ENCODE measurements at places on chromosomes 3 and 15.

GRCh38 chr15:91100814-91101607 lies 954 bp downstream of the SV2B start:
- DNase-seq, result no peak

DNA sequence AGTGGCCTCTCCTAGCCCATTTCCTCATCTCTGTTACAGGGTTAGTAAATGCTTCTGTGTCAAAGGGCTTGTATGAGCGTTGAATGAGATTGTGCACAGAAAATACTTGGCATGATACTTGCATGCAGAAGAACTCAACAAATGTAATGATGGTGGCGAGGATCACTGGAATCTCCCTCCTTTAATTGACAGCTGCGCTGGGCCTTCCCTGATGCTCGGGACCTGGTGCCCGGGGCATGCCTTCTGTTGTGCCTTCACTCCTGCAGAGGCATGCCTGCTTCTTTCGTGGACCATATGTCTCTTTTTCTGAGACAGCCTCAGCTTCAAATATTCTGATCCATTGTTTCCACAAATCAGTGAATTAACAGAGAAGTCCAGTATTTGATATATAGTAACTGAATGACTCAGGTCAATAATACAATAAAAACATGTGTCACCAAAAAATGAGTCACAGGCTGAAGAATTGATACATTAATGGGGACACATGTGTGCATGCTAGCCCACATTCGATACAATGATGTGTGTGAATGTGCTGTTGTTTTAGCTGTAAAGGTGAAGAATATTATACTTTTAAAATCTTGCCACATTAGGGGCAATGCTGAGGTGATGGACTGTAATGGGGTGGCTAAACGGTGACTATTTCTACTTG lies 243.3 kb upstream of the TBL1XR1 start:
- DNase-seq, result no peak

DNA sequence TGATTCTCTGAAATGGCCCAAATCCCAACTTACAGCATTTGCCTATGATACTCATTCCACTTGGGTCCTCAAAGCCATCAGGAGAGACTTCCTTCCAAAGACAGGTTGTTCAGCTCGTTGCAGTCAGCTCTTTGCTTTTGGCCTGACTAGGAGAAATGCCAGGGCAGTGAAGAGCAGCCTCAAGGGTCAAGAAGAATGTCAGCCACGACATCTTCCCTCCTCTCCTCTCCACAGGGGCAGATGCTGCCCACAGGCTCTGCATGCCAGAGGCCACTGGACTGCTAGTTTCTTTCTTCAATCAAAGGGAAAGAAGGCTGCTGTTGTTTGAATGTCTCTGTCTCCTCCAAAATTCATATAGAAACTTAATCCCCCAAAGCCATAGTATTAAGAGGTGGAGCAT lies 201.7 kb upstream of the PFN2 start:
- no peak for DNase-seq

GRCh38 chr3:100006570-100007271 lies 107.6 kb downstream of the FILIP1L start:
- no peak for DNase-seq

DNA sequence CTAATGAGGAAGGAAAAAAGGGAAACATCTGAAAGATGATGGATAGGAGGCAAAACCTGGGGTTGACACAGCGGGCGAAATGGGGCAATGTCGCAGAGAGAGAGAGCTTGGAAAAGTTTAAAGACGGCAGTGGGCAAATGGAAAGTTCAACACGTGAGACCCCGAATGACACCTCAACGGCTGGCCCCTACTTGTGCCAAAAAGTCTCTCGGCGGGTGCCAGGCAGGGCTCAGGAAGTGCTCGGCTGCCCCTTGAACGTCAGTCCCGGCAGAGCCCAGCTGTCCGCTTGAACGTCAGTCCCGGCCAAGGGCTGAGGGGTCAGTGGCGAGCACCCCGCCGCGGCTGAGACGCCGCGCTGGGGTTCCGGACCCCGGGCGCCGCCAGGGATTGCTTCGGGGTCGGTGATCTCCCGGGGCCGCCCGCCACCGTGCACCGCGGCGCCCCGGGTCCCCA lies 658 bp downstream of the EOGT start:
- DNase-seq, result no peak

- no peak for DNase-seq
These were observed 34.7 kb upstream of the CRTC3 start for GRCh38 chr15:90495067-90495466.

DNA sequence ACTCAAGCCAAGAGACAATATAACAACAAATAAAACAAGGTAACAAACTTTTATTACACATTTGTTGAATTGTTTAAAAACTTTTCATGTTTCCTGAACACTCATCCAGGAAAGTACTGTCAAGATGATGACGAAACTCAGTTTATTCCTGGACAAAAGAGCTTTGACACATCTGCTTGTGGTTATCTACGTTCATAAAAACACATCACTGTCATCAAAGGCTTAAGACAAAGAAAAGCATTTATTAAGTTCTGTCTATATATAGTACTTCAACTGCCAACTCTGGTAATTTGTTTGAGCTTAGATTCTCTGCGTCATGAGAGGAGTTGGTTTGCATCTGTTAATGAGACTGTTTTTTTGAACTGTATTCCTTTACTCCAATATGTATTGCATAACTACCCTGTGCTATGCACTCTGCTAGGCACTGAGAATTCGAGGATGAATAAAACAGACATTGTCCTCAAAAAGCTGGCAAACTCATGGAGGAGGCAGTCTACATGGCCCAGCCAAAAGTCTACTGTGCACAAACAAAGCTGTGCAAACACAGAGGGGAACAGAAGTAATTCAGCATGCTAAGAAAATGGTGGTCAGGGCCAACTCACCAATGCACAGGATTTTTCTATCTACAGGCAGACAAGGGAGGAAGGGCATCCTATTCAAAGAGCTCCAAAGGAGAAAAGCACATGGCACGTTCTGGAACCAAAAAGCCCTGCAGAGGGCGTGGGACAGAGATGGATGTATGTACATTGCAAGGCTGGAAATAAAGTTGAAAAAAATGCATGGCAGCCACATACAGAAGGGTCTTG lies 21.5 kb downstream of the PLD1 start:
- DNase-seq, result no peak

GRCh38 chr3:54988838-54989630 lies 61.2 kb upstream of the LRTM1 start:
- DNase-seq, result no peak

DNA sequence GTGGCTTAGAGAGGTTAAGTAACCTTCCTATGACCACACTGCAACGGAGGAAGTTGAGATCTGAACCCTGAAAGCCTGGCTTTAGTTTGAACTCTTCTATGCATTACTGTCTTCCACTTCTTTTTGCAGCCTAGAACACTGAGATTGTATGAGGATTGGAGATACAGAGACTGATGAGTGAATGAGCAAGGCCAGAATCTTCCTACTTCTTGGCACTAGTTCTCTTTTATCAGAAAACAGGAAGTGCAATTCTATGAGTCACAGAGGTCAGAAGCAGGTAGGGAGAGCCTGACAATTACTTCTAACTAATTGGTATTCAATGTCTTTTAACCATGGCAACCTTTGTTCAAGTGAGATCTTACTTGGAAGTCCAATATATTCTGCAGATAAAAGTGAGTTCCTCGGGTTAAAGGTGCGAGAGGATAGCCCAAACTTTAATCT lies 219.0 kb downstream of the SHQ1 start:
- no peak for DNase-seq

DNA sequence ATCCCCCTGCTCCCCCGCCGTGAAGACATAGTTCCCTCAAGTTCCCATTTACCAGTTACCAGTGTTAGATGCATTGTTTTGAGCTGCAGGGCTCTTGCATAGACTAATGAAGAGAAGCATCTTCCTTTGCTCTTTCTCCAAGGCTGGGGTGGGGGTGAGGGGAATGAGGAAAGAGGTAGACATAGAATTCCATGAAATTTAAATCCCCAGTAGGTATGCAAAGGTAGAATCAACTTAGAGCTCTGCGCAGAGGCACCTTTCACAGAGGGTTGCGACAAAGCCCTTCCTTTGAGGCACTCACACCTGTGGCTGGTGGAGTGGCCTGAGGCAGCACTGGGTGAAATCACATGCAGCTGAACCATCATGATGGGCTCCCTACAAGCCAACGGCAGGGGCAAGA lies 101.3 kb downstream of the WDR76 start:
- DNase-seq, result no peak

GRCh38 chr3:166731701-166732100 lies 648.4 kb downstream of the ZBBX start:
- no peak for DNase-seq

GRCh38 chr3:107347751-107348150 lies 29.5 kb upstream of the CCDC54 start:
- DNase-seq, result no peak

DNA sequence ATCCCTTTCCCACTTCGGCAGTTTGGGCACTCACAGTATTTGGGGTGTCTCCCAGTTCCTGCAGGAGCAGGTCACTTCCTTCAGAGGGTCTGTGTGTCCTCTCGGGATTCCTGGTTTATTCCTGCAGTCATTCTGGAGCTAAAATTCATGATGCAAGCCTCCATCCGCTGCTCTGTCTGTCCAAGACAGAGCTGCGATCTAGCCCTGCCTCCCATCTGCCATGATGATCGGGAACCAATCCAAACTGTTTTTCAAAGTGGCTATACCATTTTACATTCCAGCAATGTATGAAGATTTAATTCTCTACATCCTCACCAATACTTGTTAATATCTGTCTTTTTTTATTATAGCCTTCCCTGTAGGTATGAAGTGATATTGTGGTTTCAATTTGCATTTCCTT lies 273.0 kb downstream of the EPHB1 start:
- no peak for DNase-seq

DNA sequence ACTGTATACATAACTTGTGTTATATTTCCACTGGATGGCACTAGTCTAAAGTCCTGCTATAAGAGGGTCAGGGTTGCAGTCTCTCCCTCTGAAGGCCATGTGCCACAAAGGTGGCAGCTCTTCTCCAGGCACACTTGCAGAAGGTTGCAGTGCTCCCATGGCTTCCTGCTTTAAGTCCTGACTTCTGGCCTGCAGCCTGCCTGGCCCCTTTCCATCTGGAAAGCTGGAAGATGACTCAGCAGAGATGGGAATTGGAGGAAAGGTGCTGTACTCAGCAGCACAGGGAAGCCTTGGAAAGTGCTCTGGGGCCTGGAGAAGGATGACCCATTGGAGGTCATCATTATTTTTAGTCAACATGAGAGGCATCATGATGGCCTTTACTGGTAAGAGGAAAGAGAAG lies 40.9 kb upstream of the MRPL3 start:
- DNase-seq, result no peak

DNA sequence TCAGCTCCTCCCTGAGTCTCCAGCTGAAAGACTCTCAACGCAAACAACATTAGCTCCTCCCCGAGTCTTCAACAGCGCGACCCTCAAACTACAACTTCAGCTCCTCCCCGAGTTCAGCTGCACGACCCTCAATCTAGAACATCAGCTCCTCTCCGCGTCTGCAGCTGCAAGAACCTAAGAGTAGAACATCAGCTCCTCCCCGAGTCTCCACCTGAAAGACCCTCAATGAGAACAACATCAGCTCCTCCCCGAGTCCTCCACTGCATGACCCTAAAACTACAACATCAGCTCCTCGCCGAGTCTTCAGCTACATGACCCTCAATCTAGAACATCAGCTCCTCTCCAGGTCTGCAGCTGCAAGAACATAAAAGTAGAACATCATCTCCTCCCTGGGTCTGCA lies 78.3 kb downstream of the TFRC start:
- no peak for DNase-seq

DNA sequence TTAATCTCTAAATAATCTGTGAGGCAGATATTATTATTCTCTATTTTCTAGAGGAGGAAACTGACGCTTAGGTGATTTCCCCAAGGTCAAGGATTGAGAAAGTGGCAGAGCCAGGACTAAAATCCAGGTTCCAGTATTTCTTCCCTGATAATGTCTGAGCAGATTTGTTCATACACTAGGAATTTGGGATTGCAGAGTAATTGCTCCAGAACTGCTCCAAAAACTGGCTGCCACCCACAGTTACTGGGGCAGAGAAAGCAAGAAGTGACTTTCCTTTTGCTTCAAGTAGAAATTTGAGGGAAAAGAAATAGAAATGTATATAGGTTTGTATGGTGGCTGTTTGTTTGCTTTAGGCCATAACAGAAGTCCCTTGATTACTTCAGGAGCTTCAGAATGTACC lies 60.6 kb downstream of the SLC12A8 start:
- no peak for DNase-seq

DNA sequence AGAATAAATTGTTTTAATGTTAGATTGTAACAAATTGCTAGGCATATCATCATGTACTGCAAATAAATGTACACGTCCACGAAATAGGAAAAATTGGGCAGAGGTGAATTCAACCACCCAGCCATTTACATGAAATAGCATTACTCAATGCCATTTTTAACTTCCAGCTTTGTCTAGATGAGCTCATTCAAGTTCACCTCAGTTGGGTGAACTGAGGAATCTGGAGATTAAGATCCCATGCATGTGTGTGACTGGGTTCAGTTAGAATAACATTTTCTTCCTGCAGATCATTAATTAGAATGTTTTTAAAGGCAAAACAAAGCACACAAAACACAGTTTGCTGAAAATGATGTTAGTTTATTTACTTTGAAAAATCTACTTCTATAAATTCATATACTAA lies 767.8 kb upstream of the GOLIM4 start:
- DNase-seq, result no peak

- DNase-seq, result no peak
These were observed 337.7 kb downstream of the SLC9A9 start for GRCh38 chr3:143510601-143511000.

GRCh38 chr3:143011705-143012104 lies 10.3 kb downstream of the U2SURP start:
- no peak for DNase-seq

DNA sequence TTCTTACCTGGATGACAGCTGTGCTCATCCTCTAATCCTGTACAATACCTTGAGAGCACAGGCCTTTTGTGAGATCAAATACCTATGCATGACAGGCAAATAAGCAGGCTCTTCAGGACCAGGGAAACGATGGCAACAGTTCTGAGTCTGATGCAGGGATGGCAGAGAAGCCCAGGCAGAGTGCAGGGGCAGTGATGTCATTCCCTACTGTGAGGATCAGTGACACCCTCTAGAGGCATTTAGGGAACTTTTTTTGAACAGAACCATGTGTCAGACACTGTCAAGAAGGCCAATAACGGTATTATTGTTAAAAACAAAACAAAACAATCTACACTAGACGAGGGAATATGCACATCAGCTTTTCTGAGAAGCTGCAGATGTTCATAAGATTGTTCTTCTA lies 314.8 kb upstream of the CTDSPL start:
- no peak for DNase-seq

- no peak for DNase-seq
These were observed 34.7 kb upstream of the UBE2Q2 start for GRCh38 chr15:75808563-75808962.

- DNase-seq, result no peak
These were observed 8.9 kb upstream of the NSMCE3 start for GRCh38 chr15:29278436-29279105.

- no peak for DNase-seq
These were observed 28.7 kb upstream of the PLOD2 start for GRCh38 chr3:146189519-146190173.

DNA sequence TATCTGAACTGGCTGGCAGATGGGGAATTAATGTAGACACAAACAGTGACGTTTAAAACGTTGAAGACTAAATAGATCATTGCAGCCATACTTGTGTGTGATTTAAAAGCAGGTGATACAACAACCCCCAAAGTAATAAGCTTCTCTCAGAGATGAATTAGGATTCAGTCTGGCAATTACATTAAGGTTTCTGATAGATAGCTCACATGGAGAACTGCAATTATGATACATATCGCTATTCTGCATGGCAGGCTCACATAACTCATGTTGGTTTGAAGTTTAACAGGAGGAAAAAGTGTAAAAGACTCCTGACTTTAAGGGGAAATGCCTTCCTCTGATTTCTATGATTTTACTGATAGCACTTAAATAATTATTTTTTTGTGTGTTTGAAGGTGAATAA lies 196.9 kb downstream of the CLSTN2 start:
- no peak for DNase-seq

All from T-helper 22 cell (primary cell).